ENCODE measurements at places on chromosomes 16 and 17.
A peak's percentile ranks its signal among the peaks of the same experiment; 100 is the strongest.

DNA sequence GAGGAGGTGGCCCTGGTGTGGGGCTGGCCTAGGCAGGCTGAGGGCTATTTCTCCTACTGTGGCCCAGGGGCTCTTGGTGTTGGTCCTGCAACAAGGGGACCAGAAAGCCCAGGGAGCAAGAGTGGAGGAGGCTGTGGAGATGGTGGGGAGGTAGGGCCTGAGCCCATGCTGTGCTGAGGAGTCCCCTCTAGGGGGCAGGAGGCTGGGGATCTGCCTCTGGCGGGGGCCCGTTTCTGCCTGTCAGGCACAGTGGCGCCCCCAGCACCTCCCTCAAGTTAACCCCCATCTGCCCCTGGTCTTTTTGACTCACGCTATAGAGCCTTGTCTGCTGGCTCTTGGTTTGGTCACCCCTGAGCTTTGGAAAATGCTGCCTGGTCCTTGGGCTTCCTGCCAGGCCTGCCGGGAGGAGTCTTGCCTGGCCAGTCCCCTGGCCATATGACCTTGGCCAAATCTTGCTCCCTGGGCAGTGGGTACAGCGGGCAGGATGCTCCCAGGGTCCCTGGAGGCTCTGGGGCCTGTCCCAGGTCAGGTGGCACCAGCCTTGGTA, 5.9 kb downstream of the BAIAP2 start:
- DNase-seq: no peak

GRCh38 chr16:81004646-81005353, 1.9 kb downstream of the CMC2 start:
- DNase-seq: no peak

GRCh38 chr17:57502811-57503241, 242.3 kb downstream of the CCDC182 start:
- DNase-seq: no peak

GRCh38 chr17:42111265-42111636, 1.3 kb downstream of the DHX58 start:
- no peak for DNase-seq

- DNase-seq: no peak
Observed at GRCh38 chr16:86128246-86128645, 229.3 kb downstream of the IRF8 start.

- peak; percentile 16 for DNase-seq
Observed at GRCh38 chr17:17180141-17180603, 26.0 kb downstream of the PLD6 start.

GRCh38 chr17:3729881-3730280, 6.2 kb downstream of the HASPIN start:
- no peak for DNase-seq

All from T-helper 2 cell treated with Interferon-gamma antibody and Interleukin-4, amounts not matched to agents 5 μg/mL and 100 μg/mL, for 36 hours (primary cell).